ENCODE measurements at places on chromosomes 12 and 14. TPM values are rescaled to one million over a fixed set of nuclear protein-coding genes. Genes with fewer than 3 reads are reported as not detected.

- no peak for DNase-seq
Observed at GRCh38 chr12:71610031-71610795, 53.4 kb downstream of the ZFC3H1 start.

GRCh38 chr14:100755649-100756048 is 29.0 kb downstream of the DLK1 start:
- peak; percentile 69 for DNase-seq

DNA sequence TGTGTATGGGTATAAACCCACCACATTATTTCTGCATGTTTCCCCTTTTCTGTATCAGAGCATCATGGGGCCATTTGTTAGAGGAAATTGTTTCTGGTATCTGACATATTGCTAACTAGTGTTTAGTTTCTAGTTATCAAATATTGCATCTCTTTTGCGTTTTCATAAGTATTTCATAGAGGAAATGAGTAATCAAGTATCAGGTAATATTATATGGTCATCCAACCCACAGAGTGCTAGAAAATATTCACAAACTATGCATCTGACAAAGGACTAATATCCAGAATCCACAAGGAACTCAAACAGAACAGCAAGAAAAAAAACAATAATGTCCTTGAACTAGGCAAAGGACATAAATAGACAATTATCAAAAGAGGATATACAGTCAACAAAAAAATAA is 258.9 kb upstream of the LRIG3 start:
- no peak for DNase-seq

The PLBD1 gene
- 2.0 TPM for total RNA-seq

The PLEKHG7 gene
- not detected for total RNA-seq

GRCh38 chr12:116201908-116202307 is 75.6 kb downstream of the MED13L start:
- DNase-seq = no peak

DNA sequence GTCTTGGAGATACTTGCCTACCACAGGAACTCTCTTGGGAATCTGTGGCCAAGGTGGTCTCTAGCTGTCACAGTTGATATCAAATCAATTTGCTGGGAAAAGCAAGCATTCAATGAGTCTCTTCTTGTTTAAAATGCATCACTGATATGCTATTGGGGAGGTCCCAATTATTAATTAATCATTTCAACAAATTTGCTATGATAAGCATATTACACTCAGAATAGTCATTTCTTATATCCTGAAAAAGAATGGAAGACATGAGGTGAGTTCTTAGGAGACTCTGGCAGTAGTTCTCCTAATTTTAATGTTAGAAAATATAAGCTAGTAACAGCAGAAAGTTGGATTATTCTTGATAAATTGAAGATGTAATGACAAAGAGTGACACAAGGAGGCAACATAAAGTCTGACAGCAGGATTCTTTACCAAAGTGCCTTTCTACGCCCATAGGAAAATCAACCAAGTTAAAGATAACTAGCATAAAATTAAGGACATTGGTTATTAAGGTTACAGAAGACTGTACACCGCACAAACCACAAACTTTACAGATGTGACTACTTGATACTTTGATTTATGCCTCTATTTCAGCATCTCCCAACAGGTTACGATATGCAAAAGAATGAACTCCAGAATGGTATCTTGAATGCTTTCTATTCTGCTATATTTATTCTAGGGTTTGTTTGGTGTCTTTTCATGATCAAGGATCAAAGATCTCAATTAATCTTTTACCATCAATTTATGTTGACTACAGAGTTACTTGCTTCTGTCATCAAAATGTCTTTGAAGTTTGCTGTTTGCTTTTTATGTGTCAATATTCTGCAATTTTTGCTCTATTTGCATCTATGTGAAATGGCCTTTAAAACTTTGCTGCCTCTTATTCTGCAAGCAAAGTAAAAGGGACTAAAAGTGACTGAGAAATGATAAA is 349.6 kb upstream of the CLEC14A start:
- no peak for DNase-seq

The PRKD1 gene
- total RNA-seq = 0.60 TPM

DNA sequence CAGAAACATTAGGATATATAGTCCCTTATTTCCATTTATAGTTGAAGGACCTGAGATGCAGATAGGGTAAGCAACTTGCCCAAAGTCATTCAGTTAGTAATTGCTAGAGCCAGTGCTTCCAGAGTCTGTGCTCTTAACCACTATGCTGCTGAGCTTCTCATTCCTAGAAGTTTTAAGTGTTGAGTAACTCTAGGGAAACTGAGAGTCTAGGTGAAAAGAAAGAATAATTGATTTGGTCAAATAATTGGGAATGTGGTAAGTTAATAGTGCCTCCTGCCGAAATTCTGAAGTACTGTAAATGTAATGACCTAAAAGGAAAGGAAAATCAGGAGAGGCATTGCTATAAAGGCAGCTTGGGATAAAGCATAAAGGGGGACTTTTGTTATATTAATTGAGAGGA is 14.1 kb downstream of the PYROXD1 start:
- no peak for DNase-seq

DNA sequence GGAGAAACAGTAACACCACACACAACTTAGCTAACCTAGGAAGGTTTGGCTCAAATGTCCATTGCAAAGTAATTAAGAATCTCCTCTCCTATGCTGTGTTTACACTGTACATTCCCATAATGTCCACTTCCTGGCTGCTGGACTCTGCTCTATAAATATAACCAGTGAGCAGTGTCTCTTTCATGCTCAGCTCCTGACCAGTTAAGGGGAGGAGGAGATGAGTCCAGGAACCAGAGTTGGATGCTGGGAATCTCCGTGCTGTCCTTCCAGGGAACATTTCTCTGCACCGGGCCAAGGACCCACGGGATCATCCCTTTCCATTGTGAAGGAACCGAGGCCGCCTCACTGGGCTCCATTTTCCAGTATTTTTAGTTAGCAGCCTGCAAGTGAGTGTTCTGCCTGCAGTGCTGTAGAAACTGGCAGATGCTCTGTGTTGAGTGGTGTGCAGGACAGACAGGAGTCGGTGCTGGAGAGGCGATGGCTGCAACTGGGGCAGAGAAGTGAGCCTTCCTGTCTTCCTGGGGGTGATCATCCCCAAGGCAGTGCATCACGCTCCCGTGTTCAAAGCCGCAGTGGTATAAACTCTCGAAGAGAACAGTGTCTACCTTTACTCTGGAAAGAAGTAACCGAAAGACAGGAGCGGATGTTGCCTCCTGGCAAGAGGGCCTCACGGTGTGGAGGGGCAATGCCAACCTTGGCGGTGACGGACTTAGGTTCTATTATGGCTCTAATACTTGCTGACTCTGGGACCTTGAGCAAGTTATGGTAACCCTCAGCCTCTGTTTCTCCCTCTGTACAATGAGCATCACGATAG is 195.5 kb downstream of the CACNA1C start:
- DNase-seq = no peak

The ADCY4 gene
- total RNA-seq = 0.49 TPM

The PTPRB gene
- total RNA-seq = 0.71 TPM

The SPX gene
- 0.18 TPM for total RNA-seq

- DNase-seq = peak; percentile 10
Observed at GRCh38 chr12:98893675-98894411, 248.8 kb downstream of the APAF1 start.
